ENCODE measurements at places on chromosomes 16 and 17. TPM values are rescaled to one million over a fixed set of nuclear protein-coding genes. Genes with fewer than 3 reads are reported as not detected.

KCNH4 gene
- total RNA-seq = not detected

PHOSPHO1 gene
- 0.06 TPM for total RNA-seq

SALL1 gene
- 1.5 TPM for total RNA-seq

CPHXL2 gene
- total RNA-seq = not detected

ZNF48 gene
- 2.4 TPM for total RNA-seq

GRAP gene
- 1.3 TPM for total RNA-seq

HP gene
- 17.7 TPM for total RNA-seq

KRT33B gene
- not detected for total RNA-seq

CDH3 gene
- not detected for total RNA-seq

CIBAR2 gene
- not detected for total RNA-seq

IL17C gene
- total RNA-seq = not detected

MYH8 gene
- total RNA-seq = not detected

PFAS gene
- total RNA-seq = 13.7 TPM

NLGN2 gene
- total RNA-seq = 23.5 TPM

GABARAPL2 gene
- 64.1 TPM for total RNA-seq

ITGAX gene
- total RNA-seq = not detected
